ENCODE measurements at places on chromosomes 4 and X.

DNA sequence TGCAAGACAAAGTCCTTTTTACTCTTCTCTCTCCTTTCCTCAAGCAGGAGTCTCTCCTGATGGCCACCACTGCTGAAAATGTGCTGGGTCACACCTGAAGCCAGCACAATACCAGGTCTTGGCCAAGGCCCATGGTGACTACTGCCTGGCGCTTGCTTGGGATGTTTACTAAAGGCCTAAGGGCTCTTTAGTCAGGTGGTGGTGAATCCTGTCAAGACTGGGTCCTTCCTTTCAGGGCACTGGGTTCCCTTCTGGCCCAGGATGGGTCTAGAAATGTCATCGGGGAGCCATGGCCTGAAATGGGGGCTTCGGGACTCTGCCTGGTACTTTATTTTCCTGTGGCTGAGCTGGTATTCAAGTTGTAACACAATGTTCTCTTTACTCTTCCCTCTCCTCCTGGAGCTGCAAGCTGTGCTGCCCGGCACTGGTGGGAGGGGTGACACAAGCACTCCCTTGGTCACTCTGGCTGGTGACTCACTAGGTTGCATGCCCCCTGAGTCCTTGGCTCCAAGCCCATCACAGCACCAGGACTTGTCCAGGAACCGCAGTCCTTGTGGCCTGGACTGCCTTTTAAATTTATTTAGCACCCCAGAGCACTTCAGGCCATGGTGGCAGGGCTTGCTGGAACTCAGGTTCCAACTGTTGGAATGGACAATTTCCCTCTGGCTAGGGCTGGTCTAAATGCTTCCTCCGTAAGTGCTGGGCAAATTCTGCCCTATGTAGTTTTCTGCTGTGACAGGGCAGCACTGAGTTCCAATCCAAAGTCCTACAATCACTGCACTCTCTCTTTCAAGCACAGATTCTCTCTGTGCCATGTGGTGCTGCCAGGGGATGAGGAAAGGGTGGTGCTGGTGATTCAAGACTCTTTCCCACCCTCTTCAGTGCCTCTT lies 11.3 kb downstream of the ARL13A start:
- DNase-seq = no peak

DNA sequence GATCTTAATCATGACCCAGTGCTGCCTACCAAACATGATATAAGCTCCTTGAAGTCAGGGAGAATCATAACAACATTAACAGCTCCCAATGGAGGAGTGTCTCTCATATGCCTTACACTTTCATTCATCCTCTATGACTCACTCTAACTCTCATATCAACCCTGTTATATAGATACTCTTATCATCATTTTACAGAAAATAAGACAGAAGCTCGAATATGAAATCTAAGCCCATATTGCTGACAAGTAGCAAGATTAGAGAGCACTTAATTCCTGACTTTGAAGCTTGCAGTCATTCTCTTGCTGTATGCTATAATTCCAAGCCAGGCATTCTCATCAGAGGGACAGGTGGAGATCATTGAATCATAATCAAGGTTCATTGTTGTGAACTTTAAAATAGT lies 476.7 kb upstream of the ATOH1 start:
- DNase-seq = no peak

DNA sequence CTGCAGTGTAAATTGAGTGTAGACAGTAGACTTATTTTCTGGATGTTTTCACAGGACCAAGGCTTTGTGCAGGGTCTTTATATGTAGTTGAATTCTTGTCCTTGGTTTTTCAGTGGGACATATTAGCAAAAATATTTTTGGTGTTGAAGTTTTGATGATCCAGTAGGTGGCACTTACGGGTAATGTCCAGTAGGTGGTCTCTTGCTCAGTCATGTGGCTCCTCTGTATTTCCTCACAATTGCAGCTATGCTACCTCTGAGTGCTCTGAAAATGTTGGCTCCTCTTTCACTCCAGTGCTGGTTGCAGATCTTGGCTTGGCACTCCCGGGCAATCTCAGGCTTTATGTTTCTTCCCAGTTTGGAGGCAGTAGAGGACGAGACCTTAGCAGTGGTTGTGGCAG lies 419.8 kb upstream of the AMOT start:
- DNase-seq = no peak

DNA sequence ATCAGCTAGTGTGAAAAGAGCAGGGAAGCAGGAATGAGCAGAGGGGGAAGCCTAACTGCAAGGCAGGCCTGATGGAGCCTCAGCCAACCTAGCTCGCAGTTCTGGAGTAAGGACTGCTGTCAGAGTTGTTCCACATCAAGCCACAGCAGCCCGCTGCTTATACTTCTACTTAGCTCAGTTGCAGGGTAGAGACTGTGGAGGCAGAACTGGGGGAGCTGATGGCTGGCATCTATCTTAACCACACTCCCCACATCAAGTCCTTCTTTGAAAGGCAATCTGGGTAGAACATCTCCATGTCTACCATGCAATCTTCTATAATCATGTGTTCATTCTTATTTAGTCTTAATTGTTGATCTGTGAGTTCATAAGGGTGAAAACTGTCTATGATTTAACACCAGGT lies 46.1 kb downstream of the DDX60 start:
- no peak for DNase-seq

DNA sequence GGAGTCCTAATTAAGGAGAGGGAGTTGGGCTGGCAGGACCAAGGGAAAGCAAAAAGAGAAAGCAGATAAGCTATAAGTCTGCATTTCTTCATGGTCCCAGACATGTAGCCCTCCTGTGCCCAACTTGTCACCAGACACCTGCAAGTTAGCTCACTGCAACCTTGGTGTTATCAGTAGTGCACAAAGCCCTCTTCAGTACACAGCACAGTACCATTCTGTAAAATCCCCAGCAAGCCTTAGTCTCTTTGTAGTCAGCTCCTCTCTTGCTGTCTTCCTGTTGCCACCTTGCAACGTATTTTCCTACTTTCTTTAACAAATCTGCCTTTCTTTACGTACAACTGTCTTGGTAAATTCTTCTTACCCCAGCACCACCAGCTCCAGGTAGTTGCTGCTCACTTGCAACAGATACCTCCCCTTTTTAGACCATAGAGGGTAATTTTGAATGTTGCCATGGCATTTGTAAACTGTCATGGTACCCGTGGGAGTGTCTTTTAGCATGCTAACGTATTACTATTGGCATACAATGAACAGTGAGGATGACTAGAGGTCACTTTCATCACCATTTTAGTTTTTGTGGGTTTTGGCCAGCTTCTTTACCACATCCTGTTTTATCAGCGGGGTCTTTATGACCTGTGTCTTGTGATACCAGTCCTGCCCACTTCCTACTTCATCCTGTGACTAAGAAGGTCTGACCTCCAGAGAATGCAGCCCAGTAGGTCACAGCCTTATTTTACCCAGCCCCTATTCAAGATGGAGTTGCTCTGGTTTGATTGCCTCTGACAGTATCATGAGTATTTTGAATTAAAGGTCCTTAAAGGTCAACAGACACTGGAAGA lies 28.3 kb upstream of the AP1S2 start:
- DNase-seq = no peak

DNA sequence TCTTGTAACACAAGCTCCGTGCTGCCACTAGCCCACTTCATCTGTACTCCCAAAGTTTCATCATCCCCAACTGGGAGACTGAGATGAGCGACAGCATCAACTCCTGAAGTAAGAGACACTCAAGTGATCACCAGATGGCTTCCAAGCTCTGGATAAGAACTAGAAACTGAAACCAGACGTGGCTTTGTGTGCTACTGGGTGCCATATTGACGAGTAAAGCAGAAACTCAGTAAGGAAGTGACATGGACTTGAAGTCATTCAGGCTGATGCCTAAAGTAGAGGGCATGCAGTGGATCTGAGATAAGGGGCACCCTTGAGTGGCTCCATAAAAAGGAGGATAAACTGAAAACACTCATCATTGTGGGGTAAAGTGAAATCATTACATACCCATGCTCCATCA lies 72.4 kb downstream of the PCYT1B start:
- no peak for DNase-seq

DNA sequence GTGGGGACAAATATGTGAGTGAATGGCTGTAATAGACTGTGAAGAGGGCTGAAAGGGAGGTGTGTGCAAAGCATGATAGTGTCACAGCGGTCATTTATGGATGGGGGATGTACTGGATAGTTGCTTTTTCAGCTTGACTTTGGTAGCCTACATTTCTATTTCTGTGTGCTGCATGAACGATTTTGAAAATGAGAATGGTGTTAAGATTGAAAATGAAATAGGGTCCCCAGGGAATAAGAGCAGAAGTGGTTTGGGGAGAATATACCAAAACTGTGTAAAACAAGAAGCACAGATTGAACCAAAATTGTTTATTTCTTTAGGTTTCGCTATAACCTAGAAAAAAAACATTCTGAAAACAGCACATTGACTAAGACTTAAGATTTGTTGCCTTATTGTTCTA lies 58.8 kb upstream of the CLNK start:
- no peak for DNase-seq

- DNase-seq = no peak
Measured at GRCh38 chr4:183304538-183304937, 15.5 kb downstream of the CLDN22 start.

DNA sequence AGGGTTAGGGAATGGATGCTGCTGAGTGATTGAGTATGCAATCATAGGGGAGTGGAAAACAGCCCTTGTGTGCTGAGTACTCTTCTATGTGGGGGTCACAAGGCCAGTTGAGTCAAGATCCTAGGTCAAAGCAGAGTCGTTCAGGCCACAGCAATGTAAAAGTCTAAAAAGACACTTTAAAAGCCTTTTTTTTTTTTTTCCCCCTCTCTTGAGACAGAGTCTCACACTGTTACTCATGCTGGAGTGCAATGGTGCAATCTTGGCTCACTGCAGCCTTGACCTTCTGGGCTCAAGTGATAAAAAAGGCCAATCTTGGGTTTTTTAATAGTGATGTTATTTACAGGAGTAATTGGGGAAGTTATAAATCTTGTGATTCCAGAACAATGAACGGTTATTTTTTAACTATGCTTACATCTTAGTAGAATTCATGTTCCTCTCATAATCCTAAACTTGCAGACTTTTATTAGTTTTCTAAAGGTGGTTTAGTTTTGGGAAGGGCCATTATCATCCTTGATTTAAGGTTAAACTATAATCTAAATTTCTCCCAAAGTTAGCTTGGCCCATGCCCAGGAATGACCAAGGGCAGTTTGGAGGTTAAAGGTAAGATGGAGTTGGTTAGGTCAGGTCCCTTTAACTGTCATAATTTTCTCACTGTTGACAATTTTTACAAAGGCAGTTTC lies 82.2 kb upstream of the BMP2K start:
- no peak for DNase-seq

- no peak for DNase-seq
Measured at GRCh38 chr4:94216394-94216793, 8.7 kb downstream of the SMARCAD1 start.

DNA sequence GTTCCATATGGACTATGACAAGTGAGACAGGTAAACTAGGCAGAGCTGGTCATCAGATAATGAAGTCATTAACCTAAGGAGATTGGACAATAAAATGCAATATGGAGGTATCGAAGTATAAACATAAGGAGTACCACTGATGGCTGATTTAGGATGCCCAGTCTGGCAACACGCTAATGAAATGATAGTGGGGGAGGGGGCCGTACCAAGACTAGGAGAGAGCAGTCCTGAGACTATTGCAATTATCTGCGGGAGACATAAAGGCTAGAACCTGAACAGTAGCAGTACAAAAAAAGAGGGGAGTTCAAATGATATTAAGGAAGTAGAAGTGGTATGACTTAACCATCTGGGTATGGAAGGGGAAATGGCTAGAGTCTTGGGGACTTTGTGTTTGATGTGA lies 2.3 kb downstream of the F9 start:
- no peak for DNase-seq

- DNase-seq = no peak
Measured at GRCh38 chrX:38664285-38664684, 102.9 kb downstream of the TSPAN7 start.

- DNase-seq = no peak
Measured at GRCh38 chr4:146134761-146135445, 40.6 kb upstream of the LSM6 start.

DNA sequence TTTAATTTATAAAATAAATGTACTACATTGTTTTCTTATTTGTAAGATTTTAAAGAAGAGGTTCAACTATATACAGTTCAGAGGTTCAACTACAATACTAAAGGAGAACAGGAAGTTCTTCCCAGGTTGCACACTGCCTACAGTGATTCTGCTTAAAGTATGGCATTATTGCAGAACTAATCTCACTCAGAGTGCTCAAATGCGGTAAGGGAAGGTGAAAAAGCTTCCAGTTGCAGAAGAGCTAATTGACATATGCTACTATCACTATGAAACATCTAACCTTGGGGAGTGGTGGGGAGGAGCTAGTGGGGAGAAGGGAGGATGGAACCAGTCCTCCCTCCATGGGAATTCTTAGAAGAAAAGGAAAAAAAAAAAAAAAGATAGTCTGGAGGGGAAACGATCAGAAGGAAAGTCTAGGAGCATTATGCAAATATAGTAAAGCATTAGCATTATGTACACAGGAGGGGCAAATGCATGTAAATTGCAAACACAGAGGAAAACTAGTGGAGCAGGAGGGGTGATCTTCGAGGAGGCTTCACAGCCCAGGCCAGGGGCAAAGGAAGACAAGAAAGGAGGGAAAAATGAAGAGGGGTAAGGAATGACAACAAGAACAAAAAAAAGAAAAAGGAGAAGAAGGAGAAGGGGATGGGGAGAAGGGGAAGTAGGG lies 32.0 kb upstream of the MMAA start:
- DNase-seq = no peak

DNA sequence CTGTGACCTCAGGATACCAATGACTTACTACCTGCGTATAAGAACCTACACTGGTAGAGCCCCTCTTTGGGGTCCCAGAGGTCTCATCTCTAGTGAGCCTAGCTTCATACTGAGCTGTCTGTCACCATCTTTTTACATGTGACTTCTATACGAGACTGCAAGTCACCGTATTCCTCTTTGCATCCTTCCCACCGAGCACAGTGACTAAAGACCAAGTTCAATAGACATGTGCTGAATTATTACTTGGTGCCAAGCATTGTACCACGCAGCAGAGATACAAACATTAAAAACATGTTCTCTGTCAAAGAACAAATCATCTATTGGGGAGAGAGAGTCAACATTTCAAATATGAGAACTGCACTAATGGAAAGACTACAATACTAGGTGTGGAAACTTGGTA lies 16.4 kb downstream of the ARAP2 start:
- no peak for DNase-seq

DNA sequence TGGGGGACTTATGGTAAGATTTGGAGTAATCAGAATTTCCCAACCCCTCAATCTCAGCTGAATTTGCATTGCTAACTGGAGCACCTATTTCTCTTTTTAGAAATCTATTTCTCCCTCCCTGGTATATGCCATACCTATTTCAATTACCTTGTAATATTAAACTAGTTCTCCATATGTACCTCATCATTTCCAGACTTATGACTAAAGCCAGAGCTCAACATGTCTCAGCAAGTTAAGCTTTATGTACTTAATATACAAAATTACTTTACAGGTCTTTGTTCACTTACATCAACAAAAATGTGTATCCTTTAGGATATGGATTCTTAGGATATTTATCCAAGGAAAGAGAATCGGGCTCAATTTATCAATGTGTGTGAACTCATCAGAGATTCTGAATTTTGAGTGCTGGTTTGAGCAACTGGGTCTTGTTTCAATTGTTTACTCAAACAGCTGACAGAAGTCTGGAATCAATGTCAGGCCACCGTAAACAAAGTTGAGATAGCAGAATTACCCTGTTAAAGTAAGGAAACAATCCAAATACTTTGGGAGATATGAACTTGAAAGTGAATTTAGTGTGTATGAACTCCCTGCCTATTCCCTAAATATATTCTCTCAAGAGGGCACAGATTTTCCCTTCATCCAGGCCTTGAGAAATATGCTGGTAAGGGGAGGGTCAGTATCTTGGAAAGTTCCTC lies 199.6 kb downstream of the VEGFC start:
- DNase-seq = no peak

- DNase-seq = no peak
Measured at GRCh38 chr4:188021548-188022249, 26.1 kb downstream of the ZFP42 start.

All from uterus (tissue), 4 donors.